COR-L47 (cell line): ENCODE measurements at places on chromosomes 7 and 10.

DNA sequence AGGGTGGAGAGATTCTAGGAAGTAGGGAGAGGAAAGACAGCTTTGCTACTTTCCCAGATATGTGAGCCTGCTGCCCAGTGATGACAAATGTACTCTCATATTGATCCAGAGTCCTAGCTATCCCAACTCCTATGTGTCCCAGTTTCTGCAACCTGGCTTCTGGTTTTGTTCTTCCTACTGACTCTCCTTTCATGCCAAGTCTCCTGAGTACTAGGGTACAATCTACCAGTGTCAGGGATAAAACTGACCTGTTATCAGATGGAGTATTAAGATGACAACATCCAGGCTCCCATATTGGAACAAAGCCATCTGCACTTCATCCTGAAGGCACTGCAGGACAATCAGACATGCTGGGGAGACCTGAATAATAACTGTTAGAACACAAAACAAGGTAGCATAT is 233.7 kb upstream of the PHYHIPL start:
- DNase-seq, result peak; percentile 76

DNA sequence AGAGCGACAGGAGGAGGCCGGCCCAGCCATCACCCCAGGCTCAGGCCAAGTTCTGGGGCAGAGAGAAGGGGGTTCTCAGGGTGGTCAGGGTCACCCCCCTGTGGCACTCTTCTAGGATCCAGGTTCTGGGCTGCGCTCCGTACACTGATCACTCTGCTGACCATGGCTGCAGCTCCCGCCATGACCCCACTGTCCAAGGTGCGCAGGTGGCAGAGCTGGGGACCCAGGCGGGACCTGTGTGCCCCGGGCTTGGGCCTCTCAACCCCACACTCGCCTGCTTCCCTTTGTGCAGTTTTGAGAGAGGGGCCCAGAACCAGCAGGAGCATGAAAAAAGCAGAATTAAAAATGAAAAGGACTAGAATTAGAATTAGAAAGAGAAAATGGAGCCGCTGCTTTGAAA is 227.1 kb downstream of the FANK1 start:
- DNase-seq, result no peak

DNA sequence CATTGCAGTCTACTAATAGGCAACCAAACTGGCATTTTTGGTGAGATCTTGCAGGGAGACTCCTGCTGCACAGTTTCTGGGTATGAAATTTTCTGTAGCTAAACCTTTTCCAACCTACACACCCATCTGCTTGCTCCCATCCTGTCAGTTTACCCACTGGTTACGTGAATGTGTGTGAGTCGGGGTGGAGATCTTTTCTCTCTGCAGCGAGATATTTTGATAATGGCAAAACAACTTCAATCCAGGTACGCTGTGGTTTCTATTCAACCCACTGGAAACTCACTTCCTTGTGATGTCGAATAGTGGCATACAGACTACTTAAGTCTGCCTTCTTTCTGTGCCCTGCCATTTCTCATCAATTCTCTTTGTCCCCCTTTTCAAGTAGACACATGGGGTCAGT is 4.5 kb downstream of the PLEKHA1 start:
- DNase-seq, result no peak

DNA sequence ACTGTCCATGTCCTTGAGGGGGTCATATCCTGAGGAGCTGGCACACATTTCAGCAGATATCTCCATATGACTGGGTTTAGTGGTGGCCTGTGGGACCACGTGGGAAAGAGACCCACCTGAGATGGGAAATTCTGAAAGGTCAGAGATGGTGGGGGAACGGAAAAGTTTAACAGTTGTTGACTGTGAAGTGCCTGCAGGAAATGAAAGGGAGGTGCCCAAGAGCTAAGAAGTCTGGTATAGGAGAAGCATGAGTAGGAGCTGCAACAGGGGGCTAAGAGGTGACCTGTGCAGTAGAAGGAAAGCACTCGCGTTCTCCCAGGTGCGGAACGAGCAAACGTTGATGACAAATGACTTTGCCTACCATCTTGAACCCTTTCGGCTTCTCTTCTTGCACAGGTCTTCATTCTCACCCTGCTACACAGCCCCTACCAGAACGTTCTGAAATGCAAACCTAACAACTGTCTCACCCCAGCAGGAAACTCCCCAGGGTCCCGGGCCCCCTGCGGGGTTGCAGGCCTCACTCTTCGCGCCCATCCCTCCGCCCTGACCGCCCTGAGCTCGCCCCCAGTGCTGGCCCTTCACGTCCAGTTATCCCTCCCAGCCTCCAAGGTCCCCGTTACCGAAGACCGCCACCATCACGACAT is 9.8 kb upstream of the FXYD4 start:
- no peak for DNase-seq

- DNase-seq, result no peak
Measured at GRCh38 chr10:6394084-6394483, 186.0 kb downstream of the PRKCQ start.

DNA sequence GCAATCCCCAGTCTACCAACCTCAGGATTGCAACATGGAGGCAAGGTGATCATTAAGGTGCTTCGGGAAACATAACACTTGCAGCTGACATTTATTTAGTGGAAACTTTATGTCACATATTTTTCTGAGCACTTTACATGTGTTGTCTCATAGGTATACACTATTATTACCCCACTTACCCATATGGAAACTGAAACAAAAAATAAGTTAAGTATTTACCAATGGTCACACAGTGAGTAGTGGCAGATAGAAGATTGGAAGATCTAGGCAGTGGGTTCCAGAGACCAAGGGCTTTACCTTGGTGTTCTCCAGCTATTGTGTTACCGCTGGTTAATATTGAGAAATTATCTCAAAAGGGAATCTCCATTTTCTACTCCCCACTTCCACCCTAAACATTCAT is 1279.1 kb upstream of the SORCS1 start:
- no peak for DNase-seq

GRCh38 chr7:55504093-55504859 is 68.0 kb downstream of the VOPP1 start:
- no peak for DNase-seq

GRCh38 chr10:112195224-112195623 is 11.7 kb upstream of the GPAM start:
- no peak for DNase-seq

- DNase-seq, result no peak
Measured at GRCh38 chr10:128062331-128062880, 63.8 kb downstream of the MKI67 start.

- no peak for DNase-seq
Measured at GRCh38 chr7:126843336-126843735, 409.4 kb downstream of the GRM8 start.

DNA sequence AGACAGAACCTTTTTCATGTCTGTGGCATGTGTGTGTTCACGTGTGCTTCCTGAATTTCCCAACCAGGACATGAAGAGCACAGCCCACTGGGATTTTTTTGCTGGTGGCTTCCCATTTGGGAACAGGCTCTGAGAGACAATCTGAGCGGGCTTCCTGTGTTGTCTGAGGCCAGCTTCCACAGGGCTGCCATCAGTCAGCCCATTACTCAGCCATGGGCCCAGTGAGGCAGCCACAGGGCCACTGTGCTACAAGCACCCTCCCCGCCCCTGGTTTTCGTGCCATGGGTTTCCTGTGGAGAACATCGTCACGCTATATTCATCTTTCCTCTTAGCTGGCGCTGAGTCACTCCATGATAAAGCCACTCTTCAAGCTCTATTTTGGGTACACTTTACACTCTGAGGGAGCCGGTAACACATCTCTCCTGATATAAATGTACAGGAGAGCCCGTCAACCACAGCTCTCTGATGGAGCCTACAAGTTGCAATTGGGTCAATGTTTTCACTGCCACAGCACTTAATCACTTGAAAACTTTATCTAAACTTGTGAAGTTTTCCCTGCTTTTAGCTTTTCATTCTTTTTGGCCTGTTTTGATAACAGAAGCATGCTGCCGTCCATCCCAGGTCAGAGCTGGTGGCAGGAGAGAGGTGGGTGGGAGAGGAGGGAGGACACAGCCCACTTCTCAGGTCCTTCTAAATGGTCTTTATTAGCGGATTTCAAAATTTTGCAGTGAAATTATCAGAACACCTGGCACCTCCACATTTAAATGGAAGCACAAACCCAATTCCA is 96.9 kb downstream of the HIPK2 start:
- DNase-seq, result no peak

DNA sequence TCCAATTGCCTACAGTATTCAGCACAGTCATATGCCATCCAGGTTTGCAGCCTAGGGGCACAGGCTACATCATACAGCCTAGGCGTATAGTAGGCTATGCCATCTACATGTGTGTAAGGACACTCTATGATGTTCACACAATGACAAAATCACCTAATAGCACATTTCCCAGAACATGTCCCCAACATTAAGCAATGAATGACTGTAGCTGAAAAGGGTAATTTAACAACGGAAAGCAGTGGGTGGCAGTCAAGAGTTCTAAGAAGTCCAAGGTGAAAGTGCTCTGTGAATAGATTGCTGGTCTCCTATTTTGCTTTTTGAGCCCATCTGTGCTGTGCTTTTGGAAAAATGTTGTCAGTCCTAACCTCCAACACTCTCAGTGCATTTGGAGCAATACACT is 162.6 kb downstream of the KLF6 start:
- no peak for DNase-seq

- DNase-seq, result no peak
Measured at GRCh38 chr7:158019726-158020705, 567.6 kb downstream of the PTPRN2 start.

DNA sequence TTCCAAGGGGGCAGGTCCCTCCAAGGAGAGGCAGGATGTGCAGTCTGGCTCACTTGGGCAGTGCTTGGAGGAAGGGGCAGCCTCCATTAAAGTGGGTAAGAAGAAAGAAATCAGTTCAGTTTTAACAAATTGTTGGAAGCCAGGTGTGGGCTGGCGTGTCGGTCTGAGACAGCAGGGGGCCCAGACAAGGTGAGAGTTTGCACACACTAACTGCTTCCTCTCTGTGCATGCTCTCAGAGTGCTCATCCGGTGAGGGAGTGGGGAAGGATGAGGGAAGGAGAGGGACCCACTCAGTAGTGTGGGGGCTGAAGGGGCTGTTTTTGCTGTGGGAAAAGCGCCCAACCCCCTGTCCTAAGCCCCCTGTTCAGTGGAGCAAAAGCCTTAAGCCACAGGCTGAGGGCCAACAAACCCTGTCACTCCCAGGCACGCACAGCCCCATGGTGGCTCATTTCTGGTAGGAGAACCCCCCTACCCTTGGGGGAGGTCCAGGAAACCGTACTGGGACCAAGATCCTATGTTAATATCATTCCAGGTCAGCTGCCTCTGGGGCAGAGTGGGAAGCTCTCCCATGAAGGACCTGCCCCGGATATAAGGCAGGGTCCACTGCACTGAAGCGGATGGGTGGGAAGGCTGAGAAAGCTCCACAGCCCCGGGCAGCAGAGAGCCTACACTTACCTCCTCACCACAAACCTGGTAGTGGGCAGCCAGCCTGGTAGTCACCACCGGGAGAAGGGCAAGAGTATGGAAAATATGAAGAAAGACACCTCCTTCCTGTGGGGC is 5.1 kb upstream of the PCBD1 start:
- no peak for DNase-seq

DNA sequence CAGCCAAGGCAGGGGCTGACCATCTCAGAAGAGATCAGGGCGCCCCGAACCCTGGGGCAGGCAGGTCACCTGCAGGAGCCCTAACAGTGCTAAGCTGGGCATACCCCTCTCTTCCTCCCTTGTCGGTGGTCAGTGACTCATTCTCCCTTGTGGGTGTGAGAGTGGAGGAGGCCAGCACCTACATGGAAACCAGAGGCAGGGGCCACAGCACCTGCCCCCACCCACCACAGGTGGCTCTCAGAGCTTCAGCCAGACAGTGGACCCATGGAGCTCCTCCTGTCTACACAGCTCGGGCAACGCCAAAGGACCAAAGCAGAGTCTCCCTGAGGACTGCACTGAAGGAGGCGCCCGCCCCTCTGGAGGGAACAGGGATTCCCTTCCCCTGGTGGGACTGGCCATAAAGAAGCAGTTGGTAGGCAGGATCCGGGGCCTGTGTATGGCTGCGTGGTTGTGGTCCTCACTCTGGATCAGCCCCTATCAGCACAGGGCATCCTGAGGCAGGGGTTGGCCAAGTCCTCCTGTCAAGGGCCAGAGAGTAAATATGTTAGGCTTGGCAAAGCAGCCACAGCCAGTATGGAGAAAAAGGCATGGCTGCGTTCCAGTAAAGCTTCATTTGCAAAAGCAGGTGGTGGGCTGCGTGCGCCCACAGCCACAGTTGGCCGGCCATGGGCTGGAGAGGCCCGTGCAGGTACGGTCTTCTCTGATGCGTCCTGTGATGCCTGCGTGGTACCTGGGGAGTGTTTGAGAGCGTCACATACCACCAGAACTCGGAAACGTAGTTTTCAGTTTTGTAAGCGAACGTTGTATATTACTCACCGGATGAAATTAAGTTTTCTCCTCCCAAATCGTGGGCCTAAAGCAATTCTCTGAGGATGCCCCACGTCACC is 198.2 kb downstream of the EBF3 start:
- no peak for DNase-seq

DNA sequence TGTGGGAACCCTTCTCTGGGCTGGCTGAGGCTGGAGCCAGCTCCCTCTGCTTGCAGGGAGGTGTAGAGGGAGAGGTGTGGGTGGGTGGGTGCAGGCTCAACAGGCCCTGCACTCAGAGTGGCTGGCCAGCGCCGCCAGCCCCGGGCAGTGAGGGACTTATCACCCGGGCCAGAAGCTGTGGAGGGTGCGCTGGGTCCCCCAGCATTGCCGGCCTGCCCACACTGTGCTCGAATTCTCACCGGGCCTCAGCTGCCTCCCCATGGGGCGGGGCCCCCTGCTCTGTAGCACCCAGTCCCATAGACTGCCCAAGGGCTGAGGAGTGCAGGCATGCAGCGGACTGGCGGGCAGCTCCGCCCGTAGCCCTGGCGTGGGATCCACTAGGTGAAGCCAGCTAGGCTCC is 190.7 kb upstream of the TAC1 start:
- DNase-seq, result no peak

- DNase-seq, result no peak
Measured at GRCh38 chr7:38195804-38196595, 18.0 kb downstream of the STARD3NL start.

GRCh38 chr7:15802425-15802824 is 115.9 kb upstream of the MEOX2 start:
- DNase-seq, result no peak

DNA sequence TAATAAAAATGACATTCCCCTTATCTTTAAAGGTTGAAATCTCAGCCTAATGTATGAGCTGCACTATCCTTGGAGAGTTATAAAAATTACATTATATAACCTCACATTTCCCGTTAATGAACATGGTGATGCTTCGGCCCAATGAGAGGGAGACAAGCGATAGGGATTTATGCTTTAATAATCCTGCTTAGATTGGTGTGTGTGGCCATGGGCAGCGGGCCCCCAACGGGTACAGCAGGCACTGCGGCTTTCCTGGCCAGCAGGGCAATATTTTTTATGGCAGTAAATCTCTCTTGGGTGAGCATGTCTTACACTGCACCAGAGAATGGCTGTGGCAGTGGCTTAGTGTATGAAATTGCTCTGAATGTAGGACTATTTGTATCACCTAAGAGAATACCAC is 246.3 kb downstream of the GFRA1 start:
- no peak for DNase-seq
